T-helper 17 cell (primary cell): ENCODE measurements at places on chromosomes 4 and X. TPM values are rescaled to one million over a fixed set of nuclear protein-coding genes. Genes with fewer than 3 reads are reported as not detected.

Gene ABCG2
- 1.4 TPM for total RNA-seq

Gene NPY1R
- not detected for total RNA-seq

Gene IL2
- total RNA-seq = 0.76 TPM

Gene COL4A6
- total RNA-seq = not detected

Gene DDX60
- total RNA-seq = 13.9 TPM

Gene GPR143
- total RNA-seq = not detected

Gene HOPX
- 30.7 TPM for total RNA-seq

Gene IDS
- 346 TPM for total RNA-seq

Gene STS
- 1.1 TPM for total RNA-seq

Gene NHSL2
- total RNA-seq = 20.3 TPM

Gene CXCL1
- 0.31 TPM for total RNA-seq

Gene TRIM61
- total RNA-seq = not detected

DNA sequence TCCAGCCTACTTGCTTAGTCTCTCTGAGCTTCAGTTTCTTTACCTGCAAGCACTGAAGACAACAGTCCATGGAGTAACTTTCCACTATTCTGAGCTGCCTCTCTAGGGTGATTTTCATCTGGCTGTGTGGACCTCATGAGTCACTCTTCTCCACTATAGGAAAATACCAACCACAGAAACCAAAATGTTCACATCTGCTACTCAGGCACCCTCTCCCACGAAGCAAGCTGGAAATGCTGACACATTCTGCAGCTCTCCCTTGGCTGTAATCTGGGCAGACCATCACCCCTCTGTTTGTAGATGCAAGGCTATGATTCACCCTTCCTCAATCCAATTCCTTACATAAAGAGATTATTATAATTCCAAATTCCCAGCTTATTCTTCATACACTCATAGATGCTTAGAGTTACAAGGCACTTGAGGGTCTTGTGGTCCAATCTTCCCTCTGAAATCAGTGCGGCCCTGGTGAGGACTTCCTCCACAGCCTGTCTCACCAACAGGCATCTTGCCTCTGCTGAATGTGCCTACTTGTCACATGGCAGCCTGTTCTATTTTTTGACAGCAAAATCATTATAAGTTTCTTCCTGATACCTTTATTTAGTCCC lies 97.0 kb upstream of the LNX1 start:
- DNase-seq = no peak

- DNase-seq = no peak
Observed at GRCh38 chr4:146436423-146437162, 85.1 kb downstream of the SLC10A7 start.

DNA sequence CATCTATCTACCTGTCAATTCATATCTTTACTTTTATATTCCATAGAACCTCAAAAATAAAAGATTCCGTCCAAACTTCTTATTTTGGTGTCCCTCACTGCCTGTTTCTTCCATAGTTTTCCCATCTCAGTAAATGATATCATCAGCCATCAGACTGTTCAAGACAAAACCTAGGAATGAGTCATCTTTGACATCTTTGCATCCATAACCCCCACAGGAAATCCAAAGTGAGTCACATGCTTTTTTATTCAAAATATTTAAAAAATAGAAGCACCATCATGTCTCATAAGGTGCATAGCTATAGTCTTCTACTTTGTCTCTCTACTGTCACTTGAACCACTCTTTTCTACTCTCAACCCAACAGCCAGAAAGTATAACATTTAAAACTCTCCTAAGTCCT lies 29.9 kb upstream of the CXXC4 start:
- no peak for DNase-seq

DNA sequence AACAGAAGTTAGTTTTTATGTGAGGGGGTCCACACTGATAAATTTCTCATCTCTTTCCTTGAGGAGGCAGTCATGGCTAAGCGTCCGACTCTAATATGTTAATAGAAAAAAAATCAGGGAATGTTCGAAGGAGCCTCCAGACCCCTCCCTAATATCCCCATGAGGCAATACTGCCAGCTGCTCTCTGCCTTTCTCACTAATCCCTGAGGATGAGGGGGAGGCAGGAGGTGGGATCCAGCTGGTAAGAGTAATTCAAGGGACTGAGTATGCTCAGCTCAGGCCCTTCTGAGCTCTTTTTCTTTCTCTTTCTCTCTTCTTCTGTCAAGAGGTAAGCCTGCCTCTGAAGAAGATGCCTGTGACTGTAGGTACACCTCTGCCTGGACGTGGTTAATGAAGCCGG lies 51.7 kb downstream of the PIR start:
- no peak for DNase-seq

GRCh38 chr4:38082424-38083385 lies 122.5 kb downstream of the PTTG2 start:
- no peak for DNase-seq

DNA sequence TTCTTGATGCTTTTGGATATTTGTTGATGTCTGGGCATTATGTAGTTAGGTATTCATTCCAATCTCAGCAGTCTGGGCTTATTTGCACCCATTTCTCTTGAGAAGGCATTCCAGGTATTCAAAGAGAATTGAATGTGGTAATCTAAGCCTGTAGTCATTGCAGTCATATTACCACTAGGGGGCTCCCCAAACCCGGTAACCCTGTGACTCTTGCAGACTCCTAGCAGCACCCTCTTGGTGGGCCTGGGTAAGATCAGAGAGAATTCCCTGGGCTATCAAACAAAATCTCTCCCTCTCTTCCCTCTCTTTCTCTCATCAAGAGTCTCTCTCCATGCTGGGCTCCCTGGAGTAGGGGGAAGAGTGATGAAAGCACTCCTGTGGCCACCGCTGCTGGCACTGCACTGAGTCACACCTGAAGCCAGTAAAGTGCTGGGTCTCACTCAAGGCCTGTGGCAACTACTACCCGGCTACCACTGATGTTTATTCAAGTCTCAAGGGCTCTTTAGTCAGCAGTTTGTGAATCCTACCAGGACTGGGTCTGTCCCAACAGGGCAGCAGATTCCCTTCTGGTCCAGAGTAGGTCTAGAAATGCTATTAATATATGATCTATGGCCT lies 187.7 kb upstream of the NUDT10 start:
- no peak for DNase-seq

DNA sequence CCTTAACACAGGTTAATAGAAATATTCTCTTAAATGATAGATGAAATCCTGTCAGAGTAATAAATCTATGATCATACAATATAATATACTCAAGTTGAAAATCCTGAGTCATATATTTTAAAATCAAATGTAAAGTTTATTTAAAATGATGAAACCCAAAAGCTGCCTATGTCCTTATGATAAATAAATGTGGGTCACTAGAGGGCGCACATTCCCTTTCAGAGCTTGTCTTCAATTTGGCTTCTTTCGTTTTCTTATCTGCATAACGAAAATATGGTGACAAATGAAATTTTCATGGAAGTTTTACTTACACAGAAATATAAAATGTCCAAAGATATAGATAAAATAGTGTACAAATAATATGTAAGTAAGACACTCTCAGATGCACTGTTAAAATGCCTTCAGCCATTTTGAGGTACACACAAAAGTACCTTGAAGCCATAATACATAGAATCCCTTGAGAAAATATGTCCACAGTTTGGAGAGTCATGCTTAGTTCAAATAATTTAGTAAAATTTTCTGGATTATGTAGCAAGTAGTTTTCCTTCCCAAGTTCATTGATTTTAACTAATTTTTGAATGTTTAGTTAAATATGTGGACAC lies 680.4 kb downstream of the DMD start:
- DNase-seq = no peak

GRCh38 chr4:138702190-138702824 lies 313.3 kb upstream of the NOCT start:
- no peak for DNase-seq

- DNase-seq = no peak
Observed at GRCh38 chrX:17627026-17627425, 110.3 kb upstream of the SCML1 start.
